ENCODE measurements at places on chromosomes 12 and 14.
A peak's percentile ranks its signal among the peaks of the same experiment; 100 is the strongest.

GRCh38 chr12:104456950-104457745 is 400 bp downstream of the CHST11 start:
- no peak for DNase-seq

GRCh38 chr14:64556526-64556925 is 6.8 kb downstream of the PPP1R36 start:
- DNase-seq: no peak

- DNase-seq: peak; percentile 83
Observed at GRCh38 chr14:50060871-50061663, 55.3 kb downstream of the VCPKMT start.

GRCh38 chr12:132417741-132418140 is 72.2 kb upstream of the FBRSL1 start:
- DNase-seq: no peak

GRCh38 chr14:76089575-76089974 is 62.1 kb upstream of the GPATCH2L start:
- no peak for DNase-seq

DNA sequence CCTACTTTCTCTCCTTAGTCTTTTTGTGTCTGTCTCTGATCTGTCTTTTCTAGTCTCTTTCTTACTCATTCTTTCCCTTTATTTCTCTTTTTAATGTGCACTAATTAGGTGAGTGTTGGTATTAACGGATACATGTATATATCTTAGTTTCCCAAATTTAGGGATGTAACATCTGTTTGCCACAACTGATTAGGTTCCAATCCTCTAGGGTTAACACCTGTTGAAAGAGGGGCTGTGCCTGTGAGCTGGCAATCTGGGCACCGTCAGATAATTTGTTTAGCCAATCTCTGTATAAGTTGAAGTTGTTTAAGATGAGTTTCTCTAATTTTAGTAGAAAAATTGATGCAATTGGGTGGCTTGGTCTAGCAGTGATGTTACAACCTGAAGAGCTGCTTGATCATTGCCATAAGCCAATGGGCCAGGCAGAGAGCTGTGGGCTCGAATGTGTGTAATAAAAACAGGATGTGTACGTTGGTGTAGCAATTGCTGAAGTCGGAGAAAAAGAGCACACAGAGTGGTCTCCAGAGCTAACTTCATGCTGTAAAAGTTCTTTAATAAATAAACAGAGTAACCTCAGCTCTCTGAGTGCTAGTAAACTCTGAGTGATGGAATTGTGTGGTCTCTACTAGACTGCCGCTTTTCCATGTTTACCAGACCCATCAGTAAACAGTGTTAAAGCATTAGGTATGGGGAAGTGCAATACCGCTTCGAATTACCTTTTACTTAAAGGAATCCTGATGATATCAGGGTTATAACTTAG is 18.3 kb upstream of the LYZ start:
- DNase-seq: no peak
